ENCODE measurements at places on chromosomes 1 and 21. TPM values are rescaled to one million over a fixed set of nuclear protein-coding genes. Genes with fewer than 3 reads are reported as not detected.

SRGAP2C gene
- total RNA-seq: 10.4 TPM

PROX1 gene
- 0.21 TPM for total RNA-seq

VSIG8 gene
- total RNA-seq: not detected

NHLH1 gene
- total RNA-seq: 0.04 TPM

USH2A gene
- total RNA-seq: 0.04 TPM

OR10Z1 gene
- not detected for total RNA-seq

CCDC18 gene
- 2.3 TPM for total RNA-seq

SDHB gene
- 322 TPM for total RNA-seq

TMPRSS15 gene
- 1.4 TPM for total RNA-seq

MYBPH gene
- not detected for total RNA-seq

OR2T11 gene
- not detected for total RNA-seq

CYP4A11 gene
- total RNA-seq: not detected

PDE9A gene
- total RNA-seq: 6.4 TPM

GBP4 gene
- total RNA-seq: 1.0 TPM

Measured in H4 (cell line).